ENCODE measurements at places on chromosomes 7 and 10.
A peak's percentile ranks its signal among the peaks of the same experiment; 100 is the strongest.

- DNase-seq = no peak
Observed at GRCh38 chr10:45052700-45053099, 52.0 kb downstream of the ZNF22 start.

DNA sequence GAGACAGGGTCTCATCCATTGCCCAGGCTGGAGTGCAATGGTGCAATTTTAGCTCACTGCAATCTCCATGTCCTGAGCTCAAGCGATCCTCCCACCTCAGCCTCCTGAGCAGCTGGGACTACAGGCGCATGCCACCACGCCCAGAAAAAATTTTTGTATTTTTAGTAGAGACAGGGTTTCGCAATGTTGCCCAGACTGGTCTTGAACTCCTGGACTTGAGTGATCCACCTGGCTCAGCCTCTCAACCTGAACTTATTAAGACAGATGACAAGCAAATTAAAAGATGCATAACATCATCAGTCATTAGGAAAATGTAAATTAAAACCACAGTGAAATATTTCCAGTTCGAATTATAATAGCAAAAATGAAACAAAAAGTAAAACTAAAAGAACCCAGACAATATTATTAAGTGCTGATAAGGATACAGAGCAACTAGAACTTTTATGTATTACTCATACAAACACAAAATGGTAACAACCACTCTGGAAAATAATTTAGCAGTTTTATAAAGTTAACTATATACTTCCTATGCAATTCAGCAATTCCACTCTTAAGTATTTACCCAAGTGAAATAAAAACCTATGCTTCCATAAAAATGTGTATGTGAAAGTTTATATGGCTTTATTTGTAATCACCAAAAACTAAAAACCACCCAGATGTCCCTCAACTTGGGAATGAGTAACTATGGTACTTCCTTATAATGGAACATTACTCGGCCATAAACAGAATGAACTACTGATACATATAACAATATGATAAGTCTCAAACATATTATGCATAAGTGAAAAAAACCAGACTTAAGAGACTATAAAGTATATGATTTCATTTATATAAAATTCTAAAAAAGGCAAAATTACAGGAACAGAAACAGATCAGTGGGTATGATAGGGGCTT, 15.3 kb downstream of the ZFAND4 start:
- DNase-seq = no peak

DNA sequence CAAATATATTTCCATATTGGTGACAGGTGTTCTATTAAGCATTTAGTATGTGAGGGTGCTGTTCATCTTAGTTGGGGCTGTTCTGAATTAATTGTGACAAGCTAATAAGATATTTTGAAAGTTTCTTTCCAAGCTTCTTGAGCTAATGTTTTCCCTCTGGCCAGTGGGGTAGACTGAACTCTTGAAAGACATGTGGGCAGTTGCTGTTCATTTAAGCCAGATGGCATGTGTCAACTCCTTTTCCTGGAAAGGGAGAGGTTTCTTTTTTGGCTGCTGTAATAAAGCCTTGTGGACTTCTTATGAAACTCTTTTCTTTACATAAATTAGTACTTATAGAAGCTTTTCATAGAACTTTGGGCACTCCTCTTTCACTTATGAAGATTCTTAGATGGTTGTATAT, 21.7 kb downstream of the RAB18 start:
- DNase-seq = peak; percentile 76

GRCh38 chr10:126732308-126732707, 61.8 kb upstream of the C10orf90 start:
- DNase-seq = no peak

- peak; percentile 68 for DNase-seq
Observed at GRCh38 chr10:58781873-58782488, 269.3 kb downstream of the BICC1 start.

GRCh38 chr10:13909516-13910258, 322.9 kb downstream of the PRPF18 start:
- DNase-seq = no peak

GRCh38 chr10:6530966-6531365, 49.1 kb downstream of the PRKCQ start:
- no peak for DNase-seq

DNA sequence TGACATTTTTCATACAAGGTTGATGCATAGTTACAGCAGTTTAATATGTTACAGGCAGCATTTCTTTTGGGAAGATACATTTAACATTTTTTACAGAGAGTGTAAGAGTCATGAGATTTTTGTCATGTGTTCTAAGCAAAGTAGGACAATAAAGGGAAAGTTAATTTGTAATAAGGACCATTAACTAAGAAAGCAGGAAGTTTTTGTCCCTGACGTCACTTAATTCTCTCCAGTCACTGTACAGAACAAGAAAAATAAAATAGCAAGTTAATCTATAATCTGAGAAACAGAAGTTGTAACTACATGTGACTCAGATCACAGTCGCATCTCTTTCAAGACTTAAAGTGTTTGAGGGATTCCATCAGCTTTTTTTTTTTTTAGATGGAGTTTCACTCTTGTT, 49.5 kb upstream of the CAPZA2 start:
- no peak for DNase-seq

- DNase-seq = no peak
Observed at GRCh38 chr10:118827053-118827452, 72.3 kb upstream of the CACUL1 start.

- DNase-seq = peak; percentile 47
Observed at GRCh38 chr7:16431646-16432424, 10.5 kb upstream of the CRPPA start.

DNA sequence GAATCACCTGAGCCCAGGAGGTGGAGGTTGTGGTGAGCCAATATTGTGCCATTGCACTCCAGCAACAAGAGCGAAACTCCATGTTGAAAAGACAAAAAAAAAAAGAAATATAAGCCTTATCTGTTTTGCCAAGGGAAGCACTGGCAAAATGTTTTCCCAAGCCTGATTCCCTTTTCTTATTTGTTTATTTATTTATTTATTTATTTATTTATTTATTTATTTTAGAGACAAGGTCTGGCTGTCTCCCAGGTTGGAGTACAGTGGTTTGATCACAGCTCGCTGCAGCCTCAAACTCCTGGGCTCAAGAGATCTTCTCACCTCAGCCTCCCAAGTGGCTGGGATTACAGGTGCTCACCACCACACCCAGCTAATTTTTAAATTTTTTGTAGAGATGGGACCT, 44.2 kb downstream of the SVOPL start:
- DNase-seq = no peak

GRCh38 chr10:22911889-22912762, 15.7 kb upstream of the ARMC3 start:
- peak; percentile 8 for DNase-seq

GRCh38 chr10:86377797-86378146, 11.2 kb upstream of the GRID1 start:
- no peak for DNase-seq

DNA sequence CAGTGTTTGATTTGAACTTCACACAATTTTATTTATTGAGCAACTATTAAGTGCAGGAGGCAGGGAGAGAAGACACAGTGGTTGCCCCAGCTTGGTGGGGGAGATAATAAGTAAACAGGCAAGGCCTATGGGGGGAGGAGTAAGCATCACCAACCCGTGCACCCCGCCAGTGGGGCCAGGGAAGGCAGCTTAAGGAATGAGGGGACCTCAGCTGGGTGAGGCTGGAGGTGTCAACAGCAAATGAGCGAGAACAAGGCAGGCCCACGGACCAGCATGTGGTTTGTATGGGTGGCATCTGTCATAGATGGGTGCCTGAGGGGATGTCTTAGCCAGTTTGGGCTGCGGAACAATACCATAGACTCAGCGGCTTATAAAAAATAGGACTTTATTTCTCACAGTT, 24.1 kb upstream of the CRHR2 start:
- no peak for DNase-seq

DNA sequence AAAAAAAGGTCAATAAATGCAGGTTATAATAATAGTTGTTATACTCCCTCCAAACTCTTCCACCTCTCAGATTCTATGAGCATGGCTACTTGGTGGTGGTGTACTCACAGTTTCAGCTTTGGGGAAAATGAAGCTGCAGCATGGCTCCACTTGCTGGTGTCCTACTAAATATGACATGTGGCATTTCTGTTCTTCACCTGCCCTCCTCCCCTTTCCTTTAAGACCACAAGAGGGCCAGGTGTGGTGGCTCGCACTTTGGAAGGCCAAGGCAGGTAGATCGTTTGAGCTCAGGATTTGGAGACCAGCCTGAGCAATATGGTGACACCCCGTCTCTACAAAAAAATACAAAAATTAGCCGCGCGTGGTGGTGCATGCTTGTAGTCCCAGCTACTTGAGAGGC, 101.1 kb downstream of the SLC37A3 start:
- no peak for DNase-seq

DNA sequence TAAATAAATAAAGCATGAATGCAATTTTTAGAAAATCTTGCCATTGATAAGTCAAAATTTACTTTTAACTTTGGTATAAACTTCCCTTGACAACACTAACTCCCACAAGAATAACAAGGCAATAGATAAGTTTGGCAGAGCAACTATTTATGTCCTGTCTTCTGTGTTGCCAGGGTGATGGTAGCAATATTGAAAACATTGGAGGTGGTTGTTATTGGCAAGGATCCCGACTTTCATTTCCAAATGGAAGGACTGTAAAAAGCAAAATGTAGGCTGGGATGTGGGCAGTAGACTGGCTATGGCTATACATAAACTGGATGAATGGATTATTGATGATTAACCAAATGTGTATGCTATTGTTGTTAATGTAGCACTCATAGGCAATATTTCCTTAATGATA, 134.9 kb upstream of the CACNA2D1 start:
- DNase-seq = peak; percentile 47

DNA sequence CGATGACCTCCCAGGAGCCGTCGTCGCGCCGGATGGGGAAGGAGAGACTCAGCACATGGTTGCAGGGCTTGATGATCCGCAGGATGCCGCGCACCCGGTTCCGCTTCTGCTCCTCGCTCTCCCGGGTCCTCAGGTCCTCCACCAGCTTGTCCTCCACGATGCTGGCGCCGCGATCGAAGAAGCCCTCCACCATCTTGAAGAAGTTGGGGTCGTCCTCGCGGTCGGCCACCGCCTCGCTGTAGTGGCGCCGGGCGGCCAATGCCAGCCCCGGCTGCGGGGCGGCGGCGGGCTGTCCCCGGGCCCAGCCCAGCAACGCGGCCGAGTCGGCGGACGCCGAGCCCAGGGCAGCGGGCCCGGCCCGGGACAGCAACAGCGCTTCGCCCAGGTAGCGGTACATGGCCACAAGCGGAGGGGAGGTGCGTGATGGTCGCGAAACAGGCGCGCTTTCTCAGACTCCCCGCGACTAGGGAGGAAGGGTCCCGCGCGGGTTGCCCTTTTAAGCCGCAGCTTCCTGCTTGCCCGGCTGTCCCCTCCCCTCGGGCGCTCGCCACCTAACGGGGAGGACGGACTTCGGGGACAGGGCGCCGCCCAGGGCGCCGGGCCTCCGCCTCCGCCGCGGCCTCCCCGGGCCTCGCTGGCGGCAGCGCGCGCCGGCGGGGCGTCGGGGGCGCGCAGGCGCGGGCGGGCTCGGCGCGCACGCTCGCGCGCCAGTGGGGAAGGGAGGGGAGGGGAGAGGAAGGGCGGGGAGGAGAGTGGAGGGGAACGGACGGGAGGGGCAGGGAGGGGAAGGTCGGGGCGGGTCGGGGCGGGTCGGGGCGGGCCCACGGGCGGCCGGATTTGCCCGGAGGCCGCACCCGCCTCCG, at the start of the genes GLUD1 and SHLD2:
Gene GLUD1, minus strand, starts transcription at position 471 of the 863 bp plus-strand sequence. Its CDS starts 74 bp downstream, at position 397.
Gene SHLD2, plus strand, starts transcription at position 834 of the 863 bp plus-strand sequence. CDS start 56,149 bp downstream, outside the sequence.
- DNase-seq = peak; percentile 86

DNA sequence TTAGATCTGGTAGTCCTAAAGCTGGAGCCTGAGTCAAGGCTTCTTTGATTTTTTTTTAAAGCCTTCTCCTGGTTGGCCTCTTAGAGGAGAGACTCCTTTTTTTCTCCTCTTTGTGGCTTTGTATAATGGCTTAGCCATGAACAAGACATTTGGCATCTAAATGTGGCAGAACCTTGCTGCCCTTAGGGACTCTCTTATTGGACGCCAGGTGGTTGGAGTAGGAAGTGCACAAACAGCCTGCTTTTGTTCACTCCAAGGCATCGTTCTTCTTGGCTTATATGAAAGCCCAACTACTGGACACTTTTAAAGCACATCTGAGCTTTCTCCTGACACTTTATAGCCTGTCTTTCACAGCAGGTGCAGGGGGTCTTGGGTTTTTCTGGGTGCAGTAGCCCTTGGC, 25.0 kb downstream of the ZPBP start:
- DNase-seq = no peak

GRCh38 chr10:103278862-103279298, 1.9 kb downstream of the INA start:
- peak; percentile 48 for DNase-seq

GRCh38 chr7:119572132-119572531, 700.8 kb upstream of the KCND2 start:
- peak; percentile 5 for DNase-seq

DNA sequence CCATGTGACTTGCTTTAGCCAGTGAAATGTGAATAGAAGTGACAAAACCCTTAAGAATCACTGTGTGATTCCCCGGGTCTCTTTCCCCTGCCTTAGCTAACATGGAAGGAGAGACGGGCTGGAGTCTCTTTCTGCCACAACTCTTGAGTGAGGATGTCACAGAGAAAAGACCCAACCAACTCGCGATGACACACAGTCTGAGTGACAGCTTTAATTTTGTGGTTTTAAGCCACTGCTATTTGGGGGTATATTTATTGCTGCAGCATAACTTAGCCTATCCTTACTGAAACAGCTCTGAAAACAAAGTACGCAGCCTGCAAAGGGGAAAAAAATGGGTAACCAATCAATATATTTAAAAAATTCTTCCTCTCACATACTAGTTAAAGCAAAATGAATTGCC, 319.4 kb downstream of the CALN1 start:
- no peak for DNase-seq

GRCh38 chr10:91512458-91512857, 102.3 kb downstream of the HECTD2 start:
- DNase-seq = no peak

DNA sequence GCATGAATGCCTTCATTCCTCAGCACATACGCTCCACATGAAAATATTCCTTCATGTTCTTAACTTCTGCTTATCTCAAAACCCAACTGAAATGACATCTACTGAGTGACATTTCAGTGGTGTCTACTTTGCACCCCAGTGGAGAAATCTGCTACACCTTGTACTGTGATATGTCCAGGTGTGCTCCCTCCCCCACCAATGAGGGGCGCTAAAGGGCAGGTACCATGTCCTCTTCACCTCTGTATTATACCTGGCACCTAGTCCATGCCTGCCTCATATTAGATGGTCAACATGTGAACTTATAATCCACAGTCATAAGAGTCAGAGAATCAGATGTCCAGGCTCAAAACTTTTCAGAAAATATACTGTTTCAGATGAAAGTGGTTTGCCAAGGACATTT, 2.1 kb downstream of the PAXIP1 start:
- DNase-seq = no peak

DNA sequence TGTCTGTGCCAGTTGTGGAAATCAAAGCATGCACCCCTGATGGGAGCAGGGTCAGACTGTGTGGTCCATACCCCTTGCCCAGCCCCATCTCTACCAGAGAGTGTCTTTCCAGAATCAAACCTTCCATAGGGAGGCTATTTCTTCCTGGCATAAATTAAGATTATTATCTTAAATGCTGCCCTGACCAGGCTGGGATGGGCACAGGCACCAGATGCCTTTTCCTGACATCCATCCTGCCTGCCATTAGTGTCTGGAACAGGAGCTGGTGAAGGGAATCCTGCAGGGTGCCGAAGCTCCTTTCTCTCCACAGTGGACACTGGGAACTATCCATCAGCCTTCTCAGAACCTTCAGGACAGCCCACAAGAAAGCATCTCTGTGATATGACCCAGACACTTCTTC, 296.3 kb downstream of the GRID1 start:
- no peak for DNase-seq

- DNase-seq = peak; percentile 51
Observed at GRCh38 chr10:35447693-35448407, 111.5 kb downstream of the CCNY start.
